ENCODE measurements at places on chromosomes 3 and 15.

GRCh38 chr3:70981231-70981880 lies 602.2 kb downstream of the FOXP1 start:
- no peak for DNase-seq

GRCh38 chr15:96896766-96897165 lies 566.3 kb downstream of the NR2F2 start:
- DNase-seq: no peak

DNA sequence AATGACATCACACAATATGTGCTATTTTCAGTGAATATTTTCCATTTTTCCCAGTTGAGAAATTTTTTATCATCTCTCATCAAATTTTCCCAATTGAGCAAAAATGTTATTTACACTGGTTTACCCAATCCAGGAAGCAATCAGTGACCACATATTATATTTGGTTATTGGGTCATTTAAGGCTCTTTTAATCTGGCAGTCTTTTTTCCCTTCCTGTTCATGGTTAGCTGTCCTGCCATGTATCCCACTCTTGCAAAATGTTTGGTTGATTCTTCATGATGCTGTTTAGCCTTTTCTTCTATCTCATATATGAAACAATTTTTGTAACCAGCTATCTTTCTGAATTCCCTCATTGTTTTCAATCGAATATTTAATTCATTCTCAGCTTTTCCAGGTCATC lies 626.0 kb downstream of the RBMS3 start:
- DNase-seq: no peak

GRCh38 chr15:47135267-47135666 lies 582.0 kb upstream of the SEMA6D start:
- DNase-seq: no peak

All from midbrain (tissue), 1 donor.